Epithelial cell of prostate (primary cell): ENCODE measurements at places on chromosomes 1 and 21.

GRCh38 chr1:10947181-10947580 lies 65.3 kb upstream of the TARDBP start:
- DNase-seq: no peak

- peak; percentile 97 for DNase-seq
Measured at GRCh38 chr1:202034683-202035462, 24.5 kb downstream of the ELF3 start.

DNA sequence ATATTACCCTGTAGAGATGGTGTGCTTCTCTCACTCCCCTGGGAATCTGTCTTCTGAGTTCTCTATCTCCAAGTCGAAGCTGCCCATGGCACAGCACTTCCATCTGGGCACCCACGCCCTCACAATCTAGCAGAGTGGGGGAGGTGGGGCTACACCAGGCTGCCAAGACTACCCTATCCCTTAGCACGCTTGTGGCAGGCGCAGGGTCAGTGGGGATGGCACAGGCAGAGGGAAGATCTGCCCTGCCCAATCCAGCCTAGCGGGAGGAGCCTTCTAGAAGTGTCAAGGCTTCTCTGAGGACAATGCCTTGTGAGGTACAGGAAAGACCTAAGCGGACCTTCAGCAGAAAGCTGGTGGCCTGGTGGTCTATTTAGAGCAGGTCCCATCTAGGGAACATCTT lies 49.1 kb downstream of the DMAP1 start:
- DNase-seq: no peak

GRCh38 chr1:17013491-17014320 lies 2.0 kb upstream of the ATP13A2 start:
- no peak for DNase-seq

DNA sequence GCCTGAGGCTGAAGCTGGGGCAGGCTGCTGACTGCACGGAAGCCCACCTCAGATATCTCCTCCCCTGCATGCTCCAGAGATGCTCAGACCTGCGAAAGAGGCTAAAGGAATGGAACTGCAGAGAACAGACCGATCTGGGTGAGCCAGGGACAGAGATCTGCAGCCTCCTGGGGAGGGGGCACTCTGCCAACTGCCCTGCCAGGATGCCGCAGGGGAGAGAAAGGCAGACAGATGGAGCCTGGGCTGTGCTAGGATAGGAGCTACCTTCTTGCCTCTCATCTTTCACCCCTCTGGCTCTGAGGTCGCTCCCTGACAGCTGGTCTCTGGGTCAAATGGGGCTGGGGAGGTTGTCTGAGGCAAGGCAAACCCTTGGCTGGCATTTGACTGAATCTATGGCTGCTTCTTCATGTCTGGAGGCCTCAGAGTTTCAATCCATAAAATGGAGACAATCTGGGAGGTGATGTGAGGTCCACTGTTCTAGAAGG lies 238.2 kb downstream of the GRIK3 start:
- DNase-seq: no peak

- no peak for DNase-seq
Measured at GRCh38 chr1:106534612-106535011, 521.9 kb upstream of the PRMT6 start.

DNA sequence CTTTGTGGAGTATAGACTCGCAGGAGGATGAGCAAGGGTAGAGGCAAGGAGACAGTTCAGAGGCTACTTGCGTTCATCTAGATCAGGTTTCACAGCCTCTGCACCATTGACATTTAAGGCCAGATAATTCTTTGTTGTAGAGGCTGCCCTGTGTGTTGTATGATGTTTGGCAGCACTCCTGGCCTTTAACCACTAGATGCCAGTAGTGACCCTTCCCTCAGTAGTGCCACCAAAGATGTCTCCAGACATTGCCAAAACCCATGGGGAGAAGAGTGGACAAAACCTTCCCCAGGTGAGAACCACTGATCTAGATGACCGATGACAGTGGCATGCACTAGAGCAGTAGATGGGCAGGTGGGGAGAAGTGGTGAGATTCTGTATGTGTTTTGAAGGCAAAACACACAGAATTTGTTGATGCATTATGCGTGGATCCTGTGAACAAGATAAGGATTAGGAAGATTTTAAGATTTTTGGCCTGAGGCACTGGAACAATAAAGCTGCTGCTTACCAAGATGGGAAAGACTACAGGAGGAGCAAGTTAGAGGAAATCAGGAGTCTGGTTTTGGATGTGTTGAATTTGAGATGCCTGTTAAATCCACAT lies 9.9 kb upstream of the COG2 start:
- DNase-seq: no peak

GRCh38 chr1:14442669-14443068 lies 155.8 kb upstream of the KAZN start:
- no peak for DNase-seq

GRCh38 chr1:4393191-4393590 lies 261.2 kb upstream of the AJAP1 start:
- DNase-seq: no peak

DNA sequence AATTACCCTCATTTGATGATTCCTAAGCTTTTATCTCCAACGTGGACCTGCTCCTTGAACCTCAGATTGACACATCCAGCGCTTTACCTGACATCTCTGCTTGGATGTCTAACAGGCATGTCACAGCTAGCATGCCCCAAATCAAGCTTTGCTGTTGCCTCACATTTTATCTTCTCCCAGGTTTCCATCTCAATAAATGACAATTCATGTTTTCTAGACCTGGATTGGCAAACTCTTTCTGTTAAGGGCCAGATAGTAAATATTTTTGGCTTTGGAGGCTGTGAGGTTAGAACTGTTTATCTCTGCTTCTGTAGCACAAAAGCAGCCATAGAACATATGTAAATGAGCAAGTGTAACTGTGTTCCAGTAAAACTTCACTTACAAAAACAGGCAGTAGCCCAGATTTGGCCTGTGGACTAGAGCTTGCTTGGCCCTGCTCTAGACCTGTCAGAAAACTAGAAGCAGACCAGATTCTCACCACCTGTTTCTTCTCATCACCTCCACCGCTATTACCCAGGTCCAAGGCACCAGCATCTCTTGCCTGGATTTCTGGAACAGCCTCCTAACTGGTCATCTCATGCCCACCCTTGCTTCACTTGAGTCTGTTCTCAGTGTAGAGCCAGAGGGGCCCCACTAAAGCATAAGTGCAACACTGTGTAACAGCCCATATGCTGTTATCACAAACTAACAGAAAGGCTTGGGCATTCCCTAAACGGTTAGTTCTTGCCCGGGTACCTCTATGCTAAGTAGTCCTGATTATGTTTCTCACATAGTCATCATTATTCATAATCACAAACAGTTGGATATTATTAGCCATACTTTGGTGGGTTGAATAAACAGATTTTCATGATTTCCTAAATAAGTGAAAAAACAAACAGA lies 42.3 kb downstream of the UBE4B start:
- no peak for DNase-seq

DNA sequence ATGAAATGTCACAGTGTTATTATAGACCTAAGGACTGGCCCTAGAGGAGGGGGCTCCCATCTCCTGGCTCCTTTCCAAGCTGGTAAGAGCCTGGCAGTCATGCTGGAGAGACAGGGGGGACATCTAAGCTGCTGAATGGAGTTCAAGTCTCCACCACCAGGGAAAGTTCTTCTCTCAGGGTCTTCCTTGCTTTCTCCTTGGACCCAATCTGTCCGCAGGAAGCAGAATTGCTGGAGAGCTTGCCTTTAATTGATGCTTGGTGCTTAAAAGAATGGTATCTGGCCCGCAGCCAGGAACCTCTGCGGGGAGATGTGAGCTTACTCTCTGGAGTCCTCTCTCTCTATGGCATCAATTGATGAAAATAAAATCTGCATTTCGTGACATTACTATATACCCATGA lies 25.1 kb downstream of the IRF2BP2 start:
- DNase-seq: no peak

- DNase-seq: no peak
Measured at GRCh38 chr1:173856903-173857302, 10.9 kb downstream of the GAS5 start.

DNA sequence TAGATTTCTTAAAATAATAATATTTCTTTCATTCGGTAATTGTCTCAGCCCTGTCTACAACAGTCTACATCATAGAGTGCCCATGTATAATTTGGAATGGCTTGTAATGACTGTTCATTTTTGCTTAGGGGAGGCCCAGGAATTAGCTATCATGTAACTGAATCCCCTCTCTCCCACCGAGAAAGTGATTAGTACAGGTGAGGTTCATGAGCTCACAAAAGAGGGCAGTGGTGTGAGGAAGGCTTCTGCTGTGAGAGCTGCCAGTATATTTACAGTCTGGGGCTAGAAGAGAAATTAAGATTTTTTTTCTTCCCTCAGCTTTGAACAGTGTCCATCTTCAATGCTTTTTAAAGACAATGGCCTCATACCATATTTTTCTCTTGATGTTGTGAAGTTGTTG lies 340.7 kb downstream of the ADGRL2 start:
- DNase-seq: no peak

GRCh38 chr1:151924691-151925587 lies 15.6 kb upstream of the THEM4 start:
- no peak for DNase-seq

- peak; percentile 18 for DNase-seq
Measured at GRCh38 chr1:111275780-111276433, 14.7 kb upstream of the CHIA start.
